Activated T-cell treated with anti-CD3 and anti-CD28 coated beads for 1 hour (primary cell): ENCODE measurements at places on chromosomes 4 and X.

GRCh38 chr4:149972407-149972806, 105.8 kb upstream of the DCLK2 start:
- DNase-seq = no peak

- DNase-seq = no peak
Measured at GRCh38 chr4:555566-556275, 20.4 kb downstream of the TMEM271 start.

GRCh38 chr4:3308691-3309090, 15.9 kb downstream of the RGS12 start:
- DNase-seq = no peak

GRCh38 chrX:101290957-101291603, at the start of gene TAF7L:
TSS of gene TAF7L (minus strand) at chrX:101291334. CDS start at chrX:101287543, 3,791 bp downstream.
- DNase-seq = no peak

GRCh38 chrX:122418758-122419157, 765.3 kb upstream of the GRIA3 start:
- DNase-seq = no peak

- DNase-seq = no peak
Measured at GRCh38 chr4:38157592-38157991, 197.4 kb downstream of the PTTG2 start.

DNA sequence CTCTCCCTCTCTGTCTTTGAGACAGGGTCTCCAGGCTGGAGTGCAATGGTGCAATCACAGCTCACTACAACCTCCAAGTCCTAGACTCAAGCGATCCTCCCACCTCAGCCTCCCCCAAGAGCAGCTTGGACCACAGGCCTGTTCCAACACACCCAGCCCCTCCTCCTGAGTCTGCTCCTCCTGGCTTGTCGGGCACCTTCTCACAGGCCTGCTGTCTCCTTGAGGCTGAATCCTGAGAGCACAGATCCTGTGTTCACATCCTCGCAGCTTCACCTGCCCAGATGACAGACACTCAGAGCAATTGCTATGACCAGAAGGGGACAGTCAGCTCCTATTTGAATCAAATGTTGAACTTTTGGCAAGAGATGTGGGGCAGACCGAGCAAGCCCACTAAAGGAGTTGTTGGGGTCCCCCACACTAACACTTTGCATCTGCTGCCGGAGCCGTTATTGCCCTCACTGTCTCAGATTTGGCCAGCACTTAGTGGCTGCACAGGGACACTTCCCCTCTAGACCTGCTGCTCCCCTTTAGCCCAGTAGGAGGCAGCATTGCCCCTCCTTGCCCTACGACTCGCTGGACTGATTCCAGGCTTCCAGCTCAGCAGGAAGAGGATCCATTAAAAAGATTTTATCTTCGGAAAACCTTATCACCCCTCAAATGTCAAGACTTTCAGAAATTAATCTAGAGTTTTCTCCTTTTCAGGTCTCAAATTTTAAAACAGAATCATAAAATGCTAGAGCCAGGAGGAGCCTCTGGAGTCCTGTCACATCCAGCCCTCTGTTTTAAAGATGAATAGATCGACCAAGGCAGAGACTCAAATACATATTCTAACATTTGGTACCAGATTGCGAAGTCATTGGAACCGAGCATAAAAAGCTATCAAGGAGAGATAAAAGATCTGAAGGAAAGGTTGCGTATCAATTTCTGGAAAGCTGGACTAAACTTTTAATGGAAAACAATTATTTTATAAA, 113.7 kb downstream of the USP46 start:
- DNase-seq = peak; percentile 41

DNA sequence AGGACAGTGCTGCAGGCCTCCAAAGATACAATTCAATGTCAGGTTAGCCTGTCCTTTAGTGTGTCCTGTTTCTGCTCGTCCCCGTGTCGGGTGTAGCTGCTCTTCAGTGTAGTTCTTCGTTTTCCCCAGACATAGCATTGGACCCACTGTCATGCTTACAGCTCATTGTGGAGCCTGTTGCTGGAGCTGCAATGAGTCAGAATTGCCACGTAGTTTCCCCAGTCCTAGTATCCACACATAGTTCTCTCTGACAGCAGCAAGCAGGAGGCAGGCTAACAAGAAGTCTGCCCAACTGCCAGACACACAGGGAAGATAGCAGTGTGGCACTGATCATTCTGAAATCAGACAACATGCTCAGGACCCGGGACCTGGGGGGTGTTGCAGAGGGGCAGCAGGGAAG, 49.2 kb downstream of the MOSPD2 start:
- no peak for DNase-seq

DNA sequence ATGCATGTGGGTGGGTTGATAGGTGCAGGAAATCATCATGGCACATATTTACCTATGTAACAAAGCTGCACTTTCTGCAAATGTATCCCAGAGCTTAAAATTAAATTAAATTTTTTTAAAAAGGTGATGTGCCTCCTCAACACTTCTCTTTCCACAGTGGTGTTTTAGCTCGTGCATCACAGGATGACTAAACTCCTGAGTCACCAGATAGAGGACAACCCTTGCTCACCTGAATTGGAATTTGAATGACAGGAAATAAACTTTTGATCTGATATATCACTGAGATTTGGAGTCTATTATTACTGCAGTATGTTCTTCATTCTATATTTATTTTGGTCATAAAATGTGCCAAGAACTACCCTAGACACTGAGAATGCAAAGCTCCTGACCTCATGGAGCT, 185.3 kb downstream of the MAPK10 start:
- no peak for DNase-seq

DNA sequence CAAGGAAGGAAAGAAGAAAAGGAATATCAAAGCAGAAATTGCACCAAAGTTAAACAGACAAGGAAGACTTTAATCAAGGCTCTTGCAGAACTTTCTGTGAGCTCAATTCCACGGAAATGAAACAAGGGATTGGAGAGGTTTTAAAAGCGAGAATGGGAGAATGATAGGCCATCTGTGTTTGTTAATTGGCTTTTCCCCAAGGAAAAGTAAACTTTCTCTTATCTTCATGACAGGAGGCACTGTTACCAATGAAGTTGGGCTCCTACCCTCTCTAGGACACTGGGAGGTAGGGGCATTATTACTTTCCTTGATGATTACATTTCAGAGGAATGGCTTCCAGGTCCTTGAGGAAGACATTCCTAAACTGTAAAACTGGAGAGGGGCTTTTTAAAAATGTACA, 328.8 kb upstream of the NWD2 start:
- DNase-seq = no peak

- DNase-seq = no peak
Measured at GRCh38 chr4:139814323-139815015, 148.8 kb downstream of the MGST2 start.

DNA sequence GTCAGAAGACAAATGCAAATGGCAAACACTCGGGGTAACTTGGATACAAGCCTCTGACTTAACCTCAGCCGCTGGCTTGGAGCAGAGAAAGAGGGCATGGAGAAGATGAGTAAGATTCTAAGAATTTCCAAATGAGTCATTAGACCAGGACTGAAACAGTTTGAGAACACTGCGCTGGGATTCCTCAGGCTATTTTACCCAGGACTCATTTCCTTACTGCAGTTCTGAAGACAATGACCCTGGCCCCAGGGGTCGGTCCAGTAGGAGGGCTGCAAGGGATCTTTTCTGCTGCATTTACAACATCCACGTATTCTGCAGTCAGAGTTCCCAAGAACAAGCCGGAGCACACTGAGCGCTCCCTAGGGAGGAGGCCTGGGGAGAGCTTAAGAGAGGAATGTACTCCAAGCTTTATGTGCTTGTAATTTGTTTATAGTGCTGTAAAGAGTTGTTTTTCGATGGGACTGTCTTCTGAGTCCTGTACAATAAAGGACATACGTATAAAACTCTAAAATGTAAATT, 27.3 kb upstream of the SORBS2 start:
- no peak for DNase-seq

- DNase-seq = no peak
Measured at GRCh38 chr4:57668621-57669020, 558.4 kb upstream of the IGFBP7 start.
